Astrocyte (in vitro differentiated cells and primary cell): ENCODE measurements at places on chromosomes 5 and 9. TPM values are rescaled to one million over a fixed set of nuclear protein-coding genes. Genes with fewer than 3 reads are reported as not detected.

The FAM221B gene
- not detected in 2 replicates for total RNA-seq

- no peaks in the 10 kb centered on the region for H3K27me3 ChIP-seq
- H3K27ac ChIP-seq = no peak overlapping the region
- no peaks in the 10 kb centered on the region for H3K4me1 ChIP-seq
Measured at GRCh38 chr5:85605381-85605780, 1012.4 kb upstream of the COX7C start.

DNA sequence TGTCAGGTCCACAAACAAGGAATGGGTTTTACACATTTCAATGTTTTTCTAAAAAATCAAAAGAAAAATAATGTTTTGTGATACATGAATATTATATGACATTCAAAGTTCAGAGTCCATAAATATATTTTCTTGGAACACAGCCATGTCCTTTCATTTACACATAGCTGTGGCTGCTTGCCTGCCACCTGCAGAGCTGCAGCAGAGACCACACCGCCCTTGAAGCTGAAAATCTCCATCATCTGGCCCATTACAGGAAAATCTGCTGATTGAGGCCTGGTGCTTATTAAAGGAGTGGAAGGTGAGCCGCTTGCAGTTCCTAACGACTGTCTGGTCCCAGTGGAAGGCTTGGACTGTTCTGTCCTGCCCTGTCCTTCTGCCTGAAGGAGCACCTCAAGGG lies 232.6 kb upstream of the ADAMTS16 start:
- DNase-seq = no peak
- H3K36me3 ChIP-seq = no peaks in the 10 kb centered on the region
- no peaks in the 10 kb centered on the region for H3K4me1 ChIP-seq
- peaks cover 9% of the 10 kb centered on the region for H3K27me3 ChIP-seq
- no peak overlapping the region for H3K27ac ChIP-seq

The CSF1R gene
- total RNA-seq = 1.4 and 1.6 TPM in 2 replicates

The SLC6A3 gene
- total RNA-seq = 0.07 TPM in 2 replicates

GRCh38 chr9:121328876-121329681 lies 41.0 kb downstream of the STOM start:
- H3K4me3 ChIP-seq = no peak overlapping the region
- DNase-seq = no peak
- H3K4me1 ChIP-seq = peaks cover 8% of the 10 kb centered on the region
- H3K27me3 ChIP-seq = no peaks in the 10 kb centered on the region
- peaks cover 67% of the 10 kb centered on the region for H3K36me3 ChIP-seq

The ZCCHC9 gene
- total RNA-seq = 22.5 and 24.3 TPM in 2 replicates

GRCh38 chr9:133027134-133027533 lies 3.7 kb upstream of the GTF3C5 start:
- no peak overlapping the region for H3K27ac ChIP-seq
- no peaks in the 10 kb centered on the region for H3K36me3 ChIP-seq
- peaks cover 6% of the 10 kb centered on the region for H3K4me1 ChIP-seq
- no peaks in the 10 kb centered on the region for H3K27me3 ChIP-seq
- no peak overlapping the region for H3K4me3 ChIP-seq

The TYRP1 gene
- total RNA-seq = 0.26 and 0.73 TPM in 2 replicates
